ENCODE measurements at places on chromosomes 11 and 22.
A peak's percentile ranks its signal among the peaks of the same experiment; 100 is the strongest.

DNA sequence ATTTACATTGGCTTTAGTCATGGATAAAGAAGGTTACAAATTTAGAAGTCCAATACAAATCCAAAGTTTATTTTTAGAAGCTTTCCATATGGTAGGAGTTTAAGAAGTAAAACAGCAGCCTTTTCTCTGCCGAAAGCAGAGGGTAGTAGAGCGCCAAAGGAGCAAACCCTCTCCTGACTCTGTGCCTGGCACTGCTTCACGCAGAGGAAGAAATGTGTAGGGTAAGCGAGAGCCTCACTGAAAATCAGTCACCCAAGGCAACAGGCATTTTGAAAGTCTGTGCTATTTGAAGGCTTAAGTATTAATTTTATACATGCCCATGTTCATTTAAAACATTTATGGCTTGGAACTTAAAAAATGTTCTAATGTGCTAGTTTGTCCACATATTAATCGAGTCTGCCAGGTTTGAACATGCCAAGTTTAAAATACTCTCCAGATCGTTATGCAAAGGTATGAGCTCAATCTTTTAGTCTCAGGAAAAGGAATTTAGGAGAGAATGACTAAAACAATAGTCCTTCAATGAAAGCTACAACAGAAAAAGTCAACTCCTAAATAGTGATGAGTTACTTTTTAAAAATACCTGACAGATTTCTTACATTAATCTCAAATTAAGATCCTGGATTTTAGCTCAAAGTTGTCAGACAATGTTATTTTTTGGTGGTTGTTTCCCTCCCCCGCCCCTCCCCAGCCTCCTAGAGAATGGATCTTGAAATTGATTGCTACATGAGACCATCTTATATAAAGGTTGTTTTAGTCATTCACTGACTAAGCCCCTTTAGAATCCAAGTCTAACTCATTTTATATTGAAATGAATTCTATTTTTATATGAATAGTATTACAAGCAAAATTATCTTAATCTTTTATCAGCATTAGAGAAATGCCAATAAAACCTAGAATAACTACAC lies 38.7 kb downstream of the MRTFA start:
- peak; percentile 52 for DNase-seq

GRCh38 chr22:28506150-28506535 lies 173.5 kb downstream of the TTC28 start:
- no peak for DNase-seq

DNA sequence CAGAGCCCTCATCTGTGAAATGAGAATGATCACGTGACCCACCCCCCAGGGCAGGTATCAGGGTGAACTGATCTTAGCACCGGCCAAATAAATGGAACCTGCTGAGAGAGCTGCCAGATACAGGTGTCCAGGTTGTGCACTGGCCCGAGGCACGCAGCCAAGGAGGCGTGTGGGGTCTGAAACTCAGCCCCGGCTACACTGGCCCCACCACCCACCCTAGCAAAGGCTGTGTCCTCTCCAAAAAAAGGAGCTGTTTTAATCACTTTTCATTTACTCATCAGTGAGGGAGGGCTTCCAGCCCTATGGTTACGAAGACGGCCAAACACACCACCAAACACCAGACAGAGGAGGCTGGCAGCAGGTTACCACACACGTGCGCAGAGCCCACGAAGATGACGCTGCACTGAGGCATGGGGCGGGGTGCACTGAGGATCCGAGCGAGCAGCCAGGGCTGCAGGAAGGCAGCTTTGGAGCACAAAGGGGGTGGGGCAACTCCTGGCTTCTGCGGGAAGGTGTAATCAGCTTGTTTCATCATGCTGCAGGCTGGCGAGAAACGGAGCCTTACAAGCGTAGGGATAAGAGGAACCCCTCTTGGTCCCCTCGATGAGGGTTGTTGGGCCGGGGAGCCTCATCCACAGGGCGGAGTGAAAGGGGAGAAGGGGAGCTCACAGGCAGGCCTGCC lies 19.5 kb upstream of the SLC22A12 start:
- DNase-seq = no peak

- no peak for DNase-seq
Measured at GRCh38 chr22:39820256-39820655, 73.3 kb downstream of the ENTHD1 start.

DNA sequence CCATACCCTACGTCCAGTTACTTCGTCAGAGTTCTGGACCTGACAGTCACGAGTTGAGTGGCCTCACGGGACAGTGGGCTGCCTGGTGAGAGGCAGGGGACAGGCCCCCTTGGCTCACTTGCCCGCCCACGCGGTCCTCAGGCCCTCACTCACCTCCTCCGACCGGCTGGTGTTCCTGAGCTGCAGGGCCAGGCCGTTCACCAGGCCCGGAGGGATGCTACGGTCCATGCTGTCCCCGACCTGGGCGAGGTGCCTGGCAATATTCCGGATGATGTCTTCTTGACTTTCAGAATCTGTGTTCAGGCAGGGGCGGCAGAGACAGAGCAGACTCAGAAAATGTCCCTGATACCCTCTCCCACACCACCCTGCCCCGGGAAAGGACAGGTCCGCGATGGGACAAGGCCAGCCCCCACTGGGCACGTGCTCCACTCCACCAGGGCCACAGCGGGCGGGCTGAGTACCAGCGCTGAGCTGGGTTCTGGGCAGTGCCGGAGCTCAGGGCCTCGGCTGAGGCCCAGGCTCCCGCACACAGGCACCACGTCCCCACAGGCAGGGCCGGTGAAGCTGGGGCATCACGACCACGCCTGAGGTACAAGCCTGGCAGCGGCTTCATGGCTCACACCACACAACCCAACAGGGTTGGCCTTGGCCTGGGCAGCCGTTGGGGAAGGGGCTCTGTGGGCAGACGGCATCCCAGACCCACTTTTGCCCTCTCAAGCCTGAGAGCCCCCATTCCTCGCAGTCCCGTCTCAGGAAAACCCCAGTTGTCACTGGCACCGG lies 34.9 kb downstream of the BID start:
- DNase-seq = no peak

GRCh38 chr11:123822032-123822431 lies 15.9 kb upstream of the OR6M1 start:
- no peak for DNase-seq

- no peak for DNase-seq
Measured at GRCh38 chr11:65867284-65868071, 5.1 kb downstream of the EFEMP2 start.

GRCh38 chr22:42269432-42270175 lies 849 bp downstream of the TCF20 start:
- no peak for DNase-seq

DNA sequence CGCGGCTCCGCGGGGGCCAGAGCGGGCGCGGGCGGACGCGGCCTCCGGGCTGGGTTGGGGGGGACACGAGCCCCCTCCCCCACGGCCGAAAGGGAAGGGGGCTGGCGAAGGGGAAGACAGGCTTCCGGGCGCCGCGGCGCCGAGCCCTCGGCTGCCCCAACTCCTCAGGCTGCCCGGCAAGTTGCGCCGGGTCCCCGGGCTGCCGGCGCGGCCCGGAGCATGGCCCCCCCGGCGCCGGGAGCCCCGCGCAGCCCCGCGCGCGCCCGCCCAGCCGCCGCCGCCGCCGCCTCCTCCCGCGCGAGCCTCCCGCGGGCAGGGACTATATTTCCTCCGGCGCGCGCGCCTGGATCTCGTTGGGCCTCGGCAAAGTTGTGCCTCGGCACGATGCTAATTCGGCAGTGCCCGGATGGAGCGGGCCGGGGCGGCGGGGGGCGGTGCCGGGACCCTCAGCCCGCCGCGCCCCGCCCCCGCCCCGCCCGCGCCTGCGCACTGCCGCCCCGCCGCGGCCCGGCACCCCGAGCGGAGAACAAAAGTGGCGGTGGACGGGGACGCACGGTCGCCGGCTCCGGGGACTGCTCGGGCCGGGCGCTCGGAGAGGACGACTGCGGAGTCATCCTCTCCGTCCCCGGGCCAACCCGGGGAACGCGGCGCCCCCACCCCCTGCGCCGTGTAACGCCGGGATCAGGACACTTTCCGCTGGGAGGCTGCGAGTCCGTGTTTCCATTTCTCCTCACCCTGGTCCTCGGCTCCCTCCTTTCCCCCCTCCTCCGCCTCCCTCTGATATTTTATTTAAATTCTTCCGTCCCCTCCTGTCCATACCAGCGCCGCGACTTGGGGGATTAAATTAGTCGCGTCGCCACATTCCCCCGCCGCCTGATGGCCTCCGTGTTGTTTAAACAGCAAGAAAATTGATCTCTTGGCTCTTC lies at the start of gene PHF21B:
TSS of gene PHF21B (minus strand) at position 400 of the 926 bp plus-strand sequence. CDS start 456 bp downstream, outside the sequence.
- peak; percentile 49 for DNase-seq

GRCh38 chr11:84333221-84333620 lies 1047.1 kb upstream of the CCDC90B start:
- peak; percentile 37 for DNase-seq

DNA sequence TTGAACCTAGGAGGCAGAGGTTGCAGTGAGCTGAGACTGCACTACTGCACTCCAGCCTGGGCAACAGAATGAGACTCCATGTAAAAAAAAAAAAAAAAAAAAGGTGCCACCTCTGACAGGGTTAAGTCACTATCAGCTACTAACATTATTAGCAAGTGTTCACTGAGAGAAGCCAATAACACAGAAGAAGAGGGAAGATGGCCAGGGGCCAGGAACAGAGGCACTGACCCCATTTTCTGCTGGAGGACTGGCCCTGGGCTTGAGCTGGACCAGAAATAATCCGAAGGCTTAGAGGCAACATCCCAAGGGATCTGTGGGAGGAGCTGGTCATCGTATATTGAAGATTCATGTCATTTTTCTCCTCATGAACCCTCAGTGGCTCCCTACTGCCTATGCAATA lies 5.0 kb downstream of the SLC5A1 start:
- no peak for DNase-seq

- no peak for DNase-seq
Measured at GRCh38 chr11:414318-414857, 411 bp downstream of the SIGIRR start.

DNA sequence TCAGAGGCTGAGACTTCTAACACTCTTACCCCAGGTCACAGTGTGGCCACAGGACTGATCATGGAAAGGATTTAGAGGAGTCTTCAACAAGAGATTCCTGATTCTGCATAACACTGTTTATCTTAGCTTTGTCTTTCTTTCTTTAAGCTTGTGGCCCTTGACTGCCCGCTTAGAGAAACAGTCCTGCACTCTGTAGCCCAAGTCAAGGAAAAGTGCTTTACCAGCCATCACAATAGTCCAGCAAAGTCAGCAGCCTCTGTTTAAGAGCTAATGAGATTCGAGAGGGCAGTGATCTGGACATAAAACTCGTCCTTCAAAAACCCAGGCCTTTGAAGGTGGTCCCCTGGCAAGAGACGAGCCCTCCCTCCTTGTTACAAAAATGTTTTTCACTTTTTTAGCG lies 30.0 kb downstream of the PRDM10 start:
- no peak for DNase-seq

DNA sequence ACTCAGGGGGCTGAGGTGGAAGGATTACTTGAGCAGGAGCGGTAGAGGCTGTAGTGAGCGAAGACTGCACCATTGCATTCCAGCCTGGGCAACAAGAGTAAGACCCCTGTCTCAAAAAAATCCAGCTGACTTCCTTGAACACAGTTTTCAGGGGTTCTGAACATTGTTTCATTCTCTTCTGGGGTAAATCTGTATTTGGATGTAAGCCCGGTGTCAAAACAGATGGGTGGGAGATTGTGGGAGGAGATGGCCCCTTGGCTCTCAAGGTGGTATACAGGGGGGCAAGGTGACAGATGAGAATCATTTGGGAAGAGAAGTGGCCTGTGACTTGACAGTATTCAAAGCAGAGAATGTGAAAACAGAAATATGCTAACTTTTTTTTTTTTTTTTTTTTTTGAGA lies 4.8 kb downstream of the ESAM start:
- DNase-seq = no peak

DNA sequence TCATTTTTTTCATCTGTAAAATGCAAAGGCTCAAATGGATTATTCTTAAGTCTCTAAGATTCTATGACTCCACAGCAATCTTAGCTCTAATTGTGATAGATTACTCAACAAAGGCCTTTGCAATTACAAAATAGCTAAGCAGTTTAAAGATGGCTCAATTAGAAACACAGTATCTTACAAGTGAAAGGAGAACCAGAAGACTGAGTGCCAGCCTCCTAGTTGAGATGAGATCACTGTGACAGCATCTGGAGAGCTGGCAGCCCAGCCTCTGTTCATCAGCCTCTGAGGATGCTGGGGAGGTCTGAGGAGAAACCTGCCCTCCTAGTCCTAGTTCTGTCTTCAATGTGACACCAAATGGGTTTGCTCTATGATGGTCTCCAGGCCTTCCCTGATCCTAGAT lies 158.4 kb upstream of the NARS2 start:
- DNase-seq = no peak

- DNase-seq = no peak
Measured at GRCh38 chr11:93838967-93839366, 11.5 kb downstream of the VSTM5 start.

DNA sequence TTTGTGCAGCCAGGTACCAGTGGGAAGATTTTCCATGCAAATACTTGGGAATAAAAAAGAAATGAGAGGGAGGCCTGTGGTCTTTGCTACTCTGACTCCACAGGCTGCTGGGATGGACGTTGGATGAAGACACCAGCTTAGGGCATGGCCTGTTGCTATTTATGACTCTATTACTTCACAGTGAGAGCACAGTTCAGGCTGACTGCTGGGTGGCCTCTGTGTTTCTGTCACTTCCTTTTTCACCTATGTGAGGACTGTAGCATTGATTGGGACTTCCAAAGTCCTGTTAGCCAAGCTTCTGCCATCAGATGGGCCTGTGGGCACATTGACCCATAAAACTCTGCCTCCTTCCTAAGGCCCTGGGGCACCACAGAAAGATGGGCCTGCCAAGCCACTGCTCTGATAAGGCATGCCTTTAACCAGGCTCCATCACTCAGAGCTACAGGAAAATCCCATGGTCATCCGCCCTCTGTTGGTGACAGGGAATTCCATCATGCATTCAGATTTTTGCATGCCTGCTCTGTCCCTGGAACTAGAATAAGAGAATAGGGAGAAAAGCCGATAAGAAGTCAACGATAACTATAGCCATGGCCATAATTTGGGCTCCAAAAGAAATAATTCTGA lies 64.6 kb downstream of the KCNJ1 start:
- no peak for DNase-seq

- DNase-seq = no peak
Measured at GRCh38 chr22:39546889-39547586, 14.5 kb upstream of the RPS19BP1 start.

DNA sequence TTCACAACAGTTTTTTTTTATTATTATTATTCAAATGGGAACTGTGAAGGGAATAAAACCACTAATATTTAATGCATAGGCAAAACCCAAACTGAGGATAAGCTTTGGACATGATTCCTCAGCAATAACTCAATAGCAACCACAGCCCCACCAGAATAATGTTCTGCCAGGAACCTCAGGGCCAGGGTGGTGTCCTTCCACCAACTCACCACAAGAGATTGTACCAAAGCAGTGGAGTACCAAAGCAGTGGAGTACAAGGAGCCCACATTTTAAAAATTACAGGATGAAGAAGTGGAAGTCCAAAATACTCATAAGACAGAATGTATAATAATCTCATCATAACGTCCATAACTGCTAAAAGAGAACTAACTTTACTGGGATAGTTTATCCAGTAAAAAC lies 32.5 kb upstream of the FZD4 start:
- DNase-seq = no peak

GRCh38 chr11:1771700-1772099 lies 8.0 kb upstream of the CTSD start:
- no peak for DNase-seq

- DNase-seq = no peak
Measured at GRCh38 chr11:70682760-70683159, 284.4 kb downstream of the CTTN start.
